Activated naive CD8-positive, alpha-beta T cell treated with anti-CD3 and anti-CD28 coated beads, Interleukin-2, amount 50 U/mL, for 24 hours (primary cell): ENCODE measurements at places on chromosomes 16 and 17.

DNA sequence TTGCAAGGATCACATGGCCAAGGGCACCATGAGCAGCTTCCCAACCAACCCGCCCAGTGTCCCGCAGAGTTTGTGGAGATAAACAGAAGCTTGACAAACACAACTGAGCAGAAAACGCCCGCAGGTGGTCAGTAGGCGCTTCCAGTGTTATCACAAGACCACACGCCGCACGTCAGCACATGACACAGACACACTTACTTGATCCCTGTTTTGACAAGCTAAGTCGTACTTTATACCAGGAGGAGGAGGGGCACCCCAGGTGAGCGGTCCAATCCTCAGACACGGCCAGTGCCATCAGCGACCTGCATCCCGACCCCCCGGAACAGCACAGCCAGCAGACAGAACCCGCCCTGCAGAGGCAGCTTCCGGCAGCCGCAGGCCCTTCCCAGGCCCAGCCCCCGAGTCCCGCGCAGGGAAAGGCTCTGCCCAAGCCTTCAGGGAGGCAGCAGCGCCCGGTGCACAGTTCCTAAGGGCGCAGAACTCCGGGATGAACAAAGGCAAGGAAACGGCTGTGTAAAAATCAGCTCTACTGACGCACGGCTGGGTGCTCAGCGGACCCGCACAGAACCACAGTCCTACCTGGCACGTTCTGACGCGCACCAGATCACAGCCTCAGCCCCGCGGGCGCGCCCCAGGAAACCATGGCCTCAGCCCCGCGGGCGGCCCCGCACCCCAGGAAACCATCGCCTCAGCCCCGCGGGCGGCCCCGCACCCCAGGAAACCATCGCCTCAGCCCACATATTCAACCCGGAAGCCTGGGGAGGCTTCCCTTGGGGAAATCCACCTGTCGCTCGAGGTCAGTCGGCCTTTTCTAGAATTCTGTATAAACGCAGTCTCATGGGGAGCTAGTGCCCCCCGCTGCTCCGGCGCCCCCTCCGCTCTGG, 27.8 kb downstream of the AXIN1 start:
- H3K36me3 ChIP-seq, result peaks cover 4% of the 10 kb centered on the region
- peak overlapping the region; percentile 56 for H3K4me3 ChIP-seq
- no peak overlapping the region for H3K27ac ChIP-seq
- peaks cover 47% of the 10 kb centered on the region for H3K4me1 ChIP-seq
- peak; percentile 54 for DNase-seq

DNA sequence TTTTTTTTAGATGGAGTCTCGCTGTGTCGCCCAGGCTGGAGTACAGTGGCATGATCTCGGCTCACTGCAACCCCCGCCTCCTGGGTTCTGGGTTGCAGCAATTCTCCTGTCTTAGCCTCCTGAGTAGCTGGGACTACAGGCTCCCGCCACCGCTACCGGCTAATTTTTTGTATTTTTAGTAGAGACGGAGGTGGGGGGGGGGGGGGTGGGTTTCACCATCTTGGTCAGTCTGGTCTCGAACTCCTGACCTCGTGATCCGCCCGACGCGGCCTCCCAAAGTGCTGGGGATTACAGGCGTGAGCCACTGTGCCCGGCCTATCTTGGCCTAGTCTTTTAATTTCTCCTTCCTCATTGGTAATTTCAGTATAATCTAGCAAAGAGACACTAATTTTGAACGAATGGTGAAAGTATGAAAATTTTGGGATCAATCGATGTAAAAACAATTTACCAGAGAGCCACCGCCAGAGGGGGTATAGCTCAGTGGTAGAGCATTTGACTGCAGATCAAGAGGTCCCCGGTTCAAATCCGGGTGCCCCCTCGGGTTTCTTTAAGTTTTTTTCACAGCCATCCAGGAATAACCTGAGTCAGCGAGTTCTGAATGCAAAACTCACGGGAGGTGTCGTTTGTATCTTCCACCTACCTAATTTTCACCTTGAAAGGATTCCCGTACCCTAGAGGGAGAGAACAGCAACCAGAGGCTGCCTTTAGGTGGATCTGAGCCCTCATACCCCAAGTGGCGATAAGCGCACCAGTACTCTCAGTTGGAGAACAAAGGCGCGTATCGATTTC, 2.5 kb upstream of the LASP1 start:
- peak overlapping the region; percentile 93 for H3K4me3 ChIP-seq
- H3K27me3 ChIP-seq, result peaks cover 6% of the 10 kb centered on the region
- H3K27ac ChIP-seq, result peak overlapping the region; percentile 99
- H3K36me3 ChIP-seq, result peaks cover 6% of the 10 kb centered on the region

GRCh38 chr17:16491131-16491702, 776 bp downstream of the LRRC75A start:
- no peaks in the 10 kb centered on the region for H3K36me3 ChIP-seq
- peak overlapping the region; percentile 65 for H3K4me3 ChIP-seq
- peaks cover 19% of the 10 kb centered on the region for H3K27me3 ChIP-seq
- H3K4me1 ChIP-seq, result peaks cover 9% of the 10 kb centered on the region
- H3K27ac ChIP-seq, result no peak overlapping the region
- DNase-seq, result peak; percentile 26

DNA sequence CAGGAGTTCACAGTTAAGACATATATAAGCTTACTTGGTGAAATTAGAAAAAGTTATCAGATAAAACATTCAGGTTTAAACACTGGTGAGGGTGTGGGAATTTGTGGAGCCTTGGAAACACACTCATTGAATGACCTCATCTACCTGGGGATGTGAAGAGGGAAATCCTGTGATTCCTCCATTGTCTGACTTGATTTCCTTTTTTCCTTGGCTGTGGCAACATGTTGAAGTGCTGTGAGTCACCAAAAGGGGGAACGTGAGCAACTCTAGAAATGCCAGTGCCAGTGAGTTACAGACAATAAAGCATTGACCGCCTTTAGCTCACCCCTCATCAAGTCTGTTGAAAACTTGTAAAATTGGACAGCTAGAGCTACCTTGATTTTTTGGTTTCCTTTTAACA, 1.8 kb downstream of the HMOX2 start:
- peaks cover 16% of the 10 kb centered on the region for H3K36me3 ChIP-seq
- peak overlapping the region; percentile 87 for H3K4me3 ChIP-seq
- H3K27me3 ChIP-seq, result no peaks in the 10 kb centered on the region
- DNase-seq, result no peak
- H3K27ac ChIP-seq, result peak overlapping the region; percentile 73

- no peaks in the 10 kb centered on the region for H3K4me1 ChIP-seq
- H3K4me3 ChIP-seq, result no peak overlapping the region
- peaks cover 18% of the 10 kb centered on the region for H3K36me3 ChIP-seq
- no peaks in the 10 kb centered on the region for H3K27me3 ChIP-seq
- no peak for DNase-seq
- no peak overlapping the region for H3K27ac ChIP-seq
Observed at GRCh38 chr17:574061-574460, 140.6 kb downstream of the VPS53 start.

DNA sequence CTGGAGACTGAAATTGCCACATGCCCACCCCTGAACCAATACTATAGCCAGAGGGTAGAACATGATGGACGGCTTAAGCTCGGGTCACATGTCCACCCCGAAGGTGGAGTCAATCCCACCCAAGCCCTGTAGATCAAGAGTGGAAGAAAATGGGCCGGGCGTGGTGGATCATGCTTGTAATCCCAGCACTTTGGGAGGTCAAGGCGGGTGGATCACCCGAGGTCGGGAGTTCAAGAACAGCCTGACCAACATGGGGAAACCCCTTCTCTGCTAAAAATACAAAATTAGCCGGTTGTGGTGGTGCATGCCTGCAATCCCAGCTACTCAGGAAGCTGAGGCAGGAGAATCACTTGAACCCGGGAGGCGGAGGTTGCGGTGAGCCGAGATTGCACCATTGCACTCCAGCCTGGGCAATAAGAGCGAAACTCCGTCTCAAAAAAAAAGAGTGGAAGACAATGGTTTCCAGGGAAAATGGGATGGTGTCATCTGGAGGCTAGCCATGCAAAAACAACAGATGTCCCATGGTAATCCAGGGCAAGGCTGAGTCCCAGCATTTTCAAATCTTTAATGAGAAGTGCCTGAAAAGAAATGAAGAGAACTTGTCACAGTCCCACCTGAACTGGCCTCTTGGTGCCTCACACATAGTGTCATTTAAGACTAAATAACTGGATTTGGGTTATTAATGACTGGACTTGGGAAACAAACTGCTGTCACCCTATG, 30.1 kb downstream of the CD300LF start:
- H3K4me3 ChIP-seq, result no peak overlapping the region
- no peaks in the 10 kb centered on the region for H3K36me3 ChIP-seq
- H3K4me1 ChIP-seq, result peaks cover 17% of the 10 kb centered on the region
- peaks cover 2% of the 10 kb centered on the region for H3K27me3 ChIP-seq
- H3K27ac ChIP-seq, result no peak overlapping the region

- H3K4me1 ChIP-seq, result peaks cover 10% of the 10 kb centered on the region
- no peak overlapping the region for H3K4me3 ChIP-seq
- peaks cover 59% of the 10 kb centered on the region for H3K36me3 ChIP-seq
- no peak overlapping the region for H3K27ac ChIP-seq
- no peaks in the 10 kb centered on the region for H3K27me3 ChIP-seq
Observed at GRCh38 chr17:81583589-81584342, 31.6 kb upstream of the FAAP100 start.

DNA sequence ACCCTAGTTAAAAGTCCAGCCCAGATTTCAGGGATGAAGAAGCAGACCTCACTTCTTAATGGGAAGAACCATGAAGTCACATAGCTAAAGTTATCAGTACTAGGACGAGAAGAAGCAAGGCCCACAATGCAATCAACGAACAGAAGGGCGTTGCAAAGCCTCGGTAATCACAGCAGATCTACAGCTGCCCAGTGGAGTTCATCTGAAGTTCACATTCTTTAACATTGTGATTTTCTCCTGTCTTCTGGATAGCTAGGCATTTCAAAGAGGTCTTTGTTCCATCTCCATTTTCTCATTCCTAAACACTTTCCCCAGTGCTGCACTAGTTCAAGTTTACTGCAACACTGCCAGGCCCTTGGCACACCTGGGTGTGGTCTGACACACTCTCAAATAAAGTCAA, 226.7 kb upstream of the N4BP1 start:
- no peak overlapping the region for H3K4me3 ChIP-seq
- H3K36me3 ChIP-seq, result no peaks in the 10 kb centered on the region
- no peaks in the 10 kb centered on the region for H3K4me1 ChIP-seq
- no peaks in the 10 kb centered on the region for H3K27me3 ChIP-seq
- DNase-seq, result no peak
- H3K27ac ChIP-seq, result no peak overlapping the region

DNA sequence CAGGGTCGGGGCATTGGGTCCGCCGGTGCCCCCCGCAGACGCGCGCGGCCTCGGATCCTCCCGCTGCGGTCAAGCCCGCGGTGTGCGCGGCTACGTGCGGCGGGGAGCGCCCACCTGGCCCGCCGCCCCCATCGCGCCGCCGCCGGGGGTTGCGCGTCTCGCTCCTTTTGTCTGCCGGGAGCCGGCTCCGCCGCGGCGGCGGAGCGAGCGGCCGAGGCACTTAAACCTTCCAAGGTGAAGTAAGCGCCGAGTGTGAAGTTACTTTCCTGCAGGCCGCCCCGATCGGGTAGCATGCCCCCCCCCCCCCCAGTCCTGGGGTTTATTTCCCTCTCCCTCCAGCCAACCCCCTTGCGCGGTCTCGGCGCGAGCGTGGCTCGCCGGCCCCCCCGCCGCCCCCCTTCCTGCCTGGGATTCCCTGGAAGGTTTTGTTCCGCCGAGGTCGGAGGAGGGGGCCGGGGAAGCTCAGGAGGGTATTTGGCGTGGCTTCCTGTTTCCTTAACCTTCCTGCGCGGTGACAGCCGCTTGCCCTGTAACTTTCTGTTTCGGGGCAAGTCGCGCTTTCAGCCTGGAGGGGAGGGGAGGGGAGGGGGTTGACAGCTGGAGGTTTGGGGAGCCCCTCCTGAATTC, 56.6 kb upstream of the GSE1 start:
- H3K27me3 ChIP-seq, result no peaks in the 10 kb centered on the region
- H3K4me1 ChIP-seq, result peaks cover 46% of the 10 kb centered on the region
- no peaks in the 10 kb centered on the region for H3K36me3 ChIP-seq
- H3K4me3 ChIP-seq, result peak overlapping the region; percentile 89

DNA sequence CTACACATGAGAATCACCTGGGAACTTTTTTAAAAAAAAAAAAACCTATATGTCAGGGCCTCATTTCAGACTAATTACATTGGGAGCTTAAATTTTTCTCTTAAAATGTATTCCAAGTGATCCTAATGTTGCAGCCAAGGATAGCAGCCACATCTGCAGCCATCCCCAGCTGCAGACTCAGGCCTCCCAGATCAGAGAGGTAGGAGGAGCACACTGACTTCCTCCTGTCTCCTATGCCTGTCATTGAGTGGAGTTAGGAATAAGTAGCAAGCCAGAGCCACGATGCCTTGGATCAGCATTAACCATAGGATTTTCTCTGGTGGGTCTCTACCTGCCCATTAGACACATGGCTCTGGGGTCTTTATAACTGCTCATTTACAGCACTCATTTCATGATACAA, 463.5 kb downstream of the HS3ST4 start:
- no peak overlapping the region for H3K27ac ChIP-seq
- no peaks in the 10 kb centered on the region for H3K36me3 ChIP-seq
- no peak for DNase-seq
- no peak overlapping the region for H3K4me3 ChIP-seq

GRCh38 chr17:16085066-16085699, 85.6 kb downstream of the TTC19 start:
- no peak overlapping the region for H3K4me3 ChIP-seq
- no peaks in the 10 kb centered on the region for H3K27me3 ChIP-seq
- H3K4me1 ChIP-seq, result peaks cover 23% of the 10 kb centered on the region

- peaks cover 31% of the 10 kb centered on the region for H3K4me1 ChIP-seq
- H3K4me3 ChIP-seq, result peak overlapping the region; percentile 96
- no peaks in the 10 kb centered on the region for H3K27me3 ChIP-seq
- DNase-seq, result peak; percentile 16
Observed at GRCh38 chr17:42833767-42834422, 698 bp downstream of the PSME3 start.

DNA sequence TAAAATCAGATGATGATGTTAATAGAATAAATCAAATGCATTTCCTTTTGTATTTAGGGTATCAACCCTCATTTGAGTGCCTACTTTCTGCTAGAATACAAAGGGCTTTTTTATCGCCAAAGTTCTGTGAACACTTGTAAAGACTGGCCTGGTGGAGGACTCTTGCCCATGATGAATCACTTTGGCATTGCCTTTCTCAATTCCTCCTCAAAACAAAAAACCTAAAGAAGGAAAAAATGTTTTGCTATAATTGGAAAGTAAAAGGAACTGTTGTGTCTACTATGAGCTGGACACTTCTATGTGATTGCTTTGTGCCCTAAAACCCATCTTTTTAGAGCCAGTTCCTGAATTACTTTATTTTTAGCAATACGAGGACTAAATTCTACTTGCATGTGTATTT, 13.0 kb upstream of the DHRS11 start:
- H3K4me3 ChIP-seq, result no peak overlapping the region
- H3K4me1 ChIP-seq, result no peaks in the 10 kb centered on the region
- no peaks in the 10 kb centered on the region for H3K27me3 ChIP-seq
- H3K27ac ChIP-seq, result no peak overlapping the region

GRCh38 chr17:4417129-4417667, 16.5 kb upstream of the SPNS3 start:
- H3K27ac ChIP-seq, result no peak overlapping the region
- DNase-seq, result no peak
- H3K4me3 ChIP-seq, result no peak overlapping the region

DNA sequence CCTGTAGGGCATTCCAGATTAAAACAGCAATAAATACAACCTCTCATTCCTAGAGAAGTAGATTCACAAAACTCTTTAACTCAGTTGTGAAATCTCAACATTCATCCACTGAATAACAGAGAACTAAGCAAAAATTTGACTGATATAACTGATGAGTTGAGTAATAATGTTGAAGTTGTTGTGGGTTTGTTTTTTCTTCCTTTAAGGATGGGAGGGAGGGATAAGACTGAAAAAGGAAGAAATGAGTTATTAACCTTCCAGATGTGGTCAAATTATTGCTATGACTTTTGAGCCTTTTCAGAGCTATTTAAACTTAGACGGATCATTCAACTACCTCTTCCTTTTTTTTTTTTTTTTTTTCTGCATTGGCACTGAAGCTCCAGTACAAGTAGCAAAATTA, 38.6 kb downstream of the SKAP1 start:
- no peak for DNase-seq
- peaks cover 33% of the 10 kb centered on the region for H3K4me1 ChIP-seq
- H3K27ac ChIP-seq, result no peak overlapping the region
- no peaks in the 10 kb centered on the region for H3K27me3 ChIP-seq
- peaks cover 40% of the 10 kb centered on the region for H3K36me3 ChIP-seq
- H3K4me3 ChIP-seq, result no peak overlapping the region
